Globus pallidus (tissue), 1 donor: ENCODE measurements at places on chromosomes 1 and 21.
A peak's percentile ranks its signal among the peaks of the same experiment; 100 is the strongest.

GRCh38 chr1:149979972-149980540, 30.5 kb downstream of the OTUD7B start:
- no peak for DNase-seq

- DNase-seq: no peak
These were observed 905 bp upstream of the C1QTNF12 start for GRCh38 chr1:1247341-1247913.

- no peak for DNase-seq
These were observed 72.0 kb downstream of the SLC66A1 start for GRCh38 chr1:19384113-19384512.

- no peak for DNase-seq
These were observed 52.5 kb downstream of the MAN1C1 start for GRCh38 chr1:25668931-25669573.

- no peak for DNase-seq
These were observed 7.5 kb downstream of the DMAP1 start for GRCh38 chr1:44220755-44221154.

DNA sequence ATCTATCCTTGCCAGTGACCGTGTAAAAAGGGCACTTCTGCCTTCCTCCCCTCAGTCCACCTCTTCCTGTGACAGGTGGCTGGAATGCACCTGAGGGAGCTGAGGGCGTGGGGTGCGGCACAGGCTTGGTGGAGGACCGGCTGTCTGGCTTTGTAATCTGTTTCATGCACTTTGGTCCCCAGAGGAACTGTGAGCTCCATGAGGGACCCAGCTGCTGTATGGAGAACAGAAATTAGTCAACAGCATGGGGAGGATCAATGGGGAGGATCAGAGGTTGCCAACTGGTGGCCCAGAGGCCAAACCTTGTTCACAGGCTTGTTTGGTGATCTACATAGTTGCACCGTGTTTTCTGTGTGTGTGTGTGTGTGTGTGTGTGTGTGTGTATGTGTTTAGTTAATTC, 19.0 kb upstream of the LUZP1 start:
- DNase-seq: no peak

GRCh38 chr1:153447498-153448170, 12.8 kb downstream of the S100A7 start:
- DNase-seq: no peak

DNA sequence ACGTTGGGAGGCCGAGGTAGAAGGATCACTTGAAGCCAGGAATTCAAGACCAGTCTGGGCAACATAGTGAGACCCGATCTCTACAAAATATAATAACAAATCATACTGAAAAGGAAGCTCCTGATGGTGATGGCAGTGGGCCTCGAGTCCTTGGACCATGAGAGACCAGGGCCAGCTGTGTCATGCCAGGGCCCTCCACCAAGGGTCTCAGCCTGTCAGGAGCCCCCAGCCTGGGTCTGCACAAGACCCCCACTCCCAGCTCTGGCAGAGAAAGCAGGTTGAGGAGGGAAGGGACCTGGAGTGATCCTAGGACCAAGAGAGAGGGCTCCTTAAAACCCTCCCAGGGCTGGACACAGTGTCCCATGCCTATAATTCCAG, 6.7 kb upstream of the CTRC start:
- DNase-seq: no peak

DNA sequence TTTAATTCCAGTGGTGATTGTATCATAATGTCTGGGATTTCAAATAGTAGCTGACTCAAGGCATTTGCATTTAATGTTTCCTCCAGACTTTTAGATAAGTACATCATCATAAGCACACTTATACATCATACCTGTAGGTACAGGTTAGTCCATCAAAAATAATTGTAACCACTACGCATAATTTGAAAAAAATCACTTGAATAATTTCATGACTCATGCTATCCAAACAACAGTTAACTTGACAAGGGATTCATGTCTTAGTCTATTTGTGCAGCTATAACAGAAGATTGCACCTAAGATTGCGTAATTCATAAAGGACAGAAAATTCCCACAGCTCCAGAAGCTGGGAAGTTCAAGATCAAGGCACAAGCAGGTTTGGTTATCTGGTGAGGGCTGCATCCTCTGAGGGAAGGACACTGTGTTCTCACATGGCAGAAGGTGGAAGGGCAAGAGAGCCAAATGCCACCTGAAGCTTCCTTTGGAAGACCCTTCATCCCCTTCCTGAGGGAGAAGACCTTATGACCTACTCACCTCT, 801.7 kb upstream of the BRINP3 start:
- no peak for DNase-seq

GRCh38 chr1:63322944-63323864, 837 bp downstream of the FOXD3 start:
- DNase-seq: no peak

DNA sequence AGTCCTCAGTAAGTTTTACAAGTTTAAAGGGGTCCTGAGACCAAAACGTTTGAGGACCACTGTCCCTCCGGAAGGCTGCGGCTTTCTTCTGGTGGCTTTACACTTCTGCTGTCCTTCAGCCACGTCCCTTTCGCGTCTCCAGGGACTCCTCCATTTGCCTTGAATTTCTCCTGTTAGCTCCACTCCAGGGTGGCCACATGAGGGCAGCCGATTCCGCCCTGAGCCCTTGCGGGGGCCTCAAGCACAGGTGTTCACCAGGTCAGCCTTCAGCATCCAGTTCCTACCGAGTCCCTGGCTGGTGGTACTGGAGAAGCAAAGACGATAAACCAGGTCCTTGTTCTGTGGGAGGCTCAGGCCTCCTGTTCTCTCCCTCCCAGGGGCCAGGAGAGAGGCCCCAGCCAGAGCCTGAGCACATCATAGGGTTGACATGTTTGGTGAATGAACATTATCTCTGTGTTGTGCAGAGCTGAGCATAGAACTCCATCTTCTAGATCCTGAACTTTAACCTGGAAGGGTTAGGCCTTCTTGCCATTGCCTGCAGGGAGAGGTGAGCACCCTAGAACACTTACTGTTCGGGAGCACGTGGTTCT, 27.4 kb upstream of the COQ8A start:
- DNase-seq: peak; percentile 48

DNA sequence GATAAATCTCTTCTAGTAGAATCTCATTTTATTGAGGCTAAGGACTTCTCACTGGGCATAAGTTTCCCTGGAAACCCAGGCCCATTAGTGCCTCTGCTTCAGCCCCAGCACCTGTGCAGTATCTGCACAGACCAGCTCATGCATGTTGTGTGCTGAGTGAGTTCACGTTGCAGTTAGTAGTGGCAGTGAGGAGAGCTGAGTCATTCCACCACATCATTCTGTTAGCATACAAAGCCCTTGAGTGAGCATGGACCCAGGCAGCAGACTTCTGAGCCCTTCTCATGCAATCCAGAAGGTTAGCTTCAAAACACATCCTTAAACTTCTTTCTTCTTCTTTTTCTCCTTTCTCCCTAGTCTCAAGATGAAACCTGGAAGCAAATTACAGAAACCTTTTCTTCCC, 45.8 kb upstream of the NTPCR start:
- no peak for DNase-seq

DNA sequence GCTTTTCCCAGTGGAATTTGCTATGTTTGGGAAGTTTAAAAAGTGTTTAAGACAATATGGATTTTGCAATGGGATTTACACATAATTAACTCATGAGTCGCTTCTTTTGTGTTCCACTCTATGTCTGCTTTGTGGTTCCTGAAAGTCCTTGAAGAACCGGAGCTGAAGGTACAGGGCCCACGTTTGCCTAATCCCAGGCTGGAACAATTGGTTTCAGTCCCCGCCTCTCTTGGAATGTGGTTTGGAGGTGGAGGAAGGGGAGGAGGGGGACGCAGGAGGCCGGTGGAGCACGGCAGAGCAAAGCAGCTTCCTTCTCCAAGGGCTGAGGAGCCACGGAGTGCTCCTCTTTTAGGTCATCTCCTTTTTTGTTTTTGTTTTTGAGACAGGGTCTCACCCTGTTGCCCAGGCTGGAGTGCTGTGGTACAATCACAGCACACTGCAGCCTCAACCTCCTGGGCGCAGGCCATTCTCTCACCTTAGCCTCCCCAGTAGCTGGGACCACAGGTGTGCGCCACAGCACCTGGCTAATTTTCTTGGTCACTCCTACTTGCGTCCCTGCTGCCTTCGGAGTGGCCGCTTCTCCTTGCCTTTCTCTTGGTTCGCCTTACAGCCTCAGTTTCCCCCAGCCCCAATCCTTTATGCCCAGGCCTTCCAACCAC, 129.5 kb upstream of the ERRFI1 start:
- no peak for DNase-seq

GRCh38 chr1:19563324-19564097, 78.2 kb upstream of the CAPZB start:
- DNase-seq: no peak

GRCh38 chr1:193031431-193031830, 27.7 kb downstream of the UCHL5 start:
- no peak for DNase-seq

GRCh38 chr1:43421976-43422750, 31.6 kb downstream of the HYI start:
- DNase-seq: no peak

DNA sequence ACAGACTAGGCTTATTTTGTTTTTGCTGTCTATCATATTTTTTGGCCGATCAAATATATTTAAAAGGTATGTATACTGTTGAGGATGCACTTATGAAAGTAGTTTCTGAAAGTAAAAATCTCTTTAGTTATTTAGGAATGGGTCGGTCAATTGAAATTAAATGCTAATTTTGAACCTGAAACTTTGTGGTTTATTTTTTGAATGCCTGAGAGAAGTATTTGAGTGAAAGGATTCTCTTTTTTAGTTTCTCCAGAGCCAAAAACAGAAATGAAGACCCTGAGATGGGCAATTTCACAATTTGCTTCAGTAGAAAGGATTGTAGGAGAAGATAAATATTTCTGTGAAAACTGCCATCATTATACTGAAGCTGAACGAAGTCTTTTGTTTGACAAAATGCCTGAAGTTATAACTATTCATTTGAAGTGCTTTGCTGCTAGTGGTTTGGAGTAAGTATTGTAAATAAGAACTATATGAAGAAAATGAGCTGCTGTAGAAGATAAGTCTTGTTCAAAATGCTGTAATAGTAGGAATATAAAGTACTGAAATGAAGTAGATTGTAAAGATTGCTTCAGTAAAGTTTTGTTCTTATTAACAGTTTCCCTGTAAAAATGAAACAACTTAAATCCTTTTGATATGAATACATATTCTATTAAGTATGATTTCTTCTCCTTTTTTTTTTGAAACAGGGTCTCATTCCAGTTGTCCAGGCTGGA, 11.5 kb downstream of the USP1 start:
- DNase-seq: no peak

DNA sequence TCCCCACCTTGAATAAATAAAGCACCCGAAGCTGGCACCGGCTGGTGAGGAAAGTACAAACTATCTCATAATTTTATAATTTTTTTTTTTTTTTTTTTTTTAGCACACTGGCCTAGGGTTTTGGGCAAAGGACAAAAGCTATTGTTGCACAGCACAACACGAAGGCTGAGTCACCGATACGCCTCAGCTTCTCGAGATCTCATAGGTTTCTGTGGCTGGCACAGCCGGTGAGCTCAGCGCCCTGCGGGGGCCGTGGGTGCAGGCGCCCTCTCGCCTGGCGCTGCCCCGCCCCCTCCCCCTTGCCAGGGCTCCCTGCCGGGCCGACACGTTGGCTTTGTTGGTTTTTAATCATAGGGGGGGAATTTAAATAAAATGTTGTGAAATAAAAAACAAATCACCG, 17.2 kb downstream of the CASZ1 start:
- peak; percentile 37 for DNase-seq

DNA sequence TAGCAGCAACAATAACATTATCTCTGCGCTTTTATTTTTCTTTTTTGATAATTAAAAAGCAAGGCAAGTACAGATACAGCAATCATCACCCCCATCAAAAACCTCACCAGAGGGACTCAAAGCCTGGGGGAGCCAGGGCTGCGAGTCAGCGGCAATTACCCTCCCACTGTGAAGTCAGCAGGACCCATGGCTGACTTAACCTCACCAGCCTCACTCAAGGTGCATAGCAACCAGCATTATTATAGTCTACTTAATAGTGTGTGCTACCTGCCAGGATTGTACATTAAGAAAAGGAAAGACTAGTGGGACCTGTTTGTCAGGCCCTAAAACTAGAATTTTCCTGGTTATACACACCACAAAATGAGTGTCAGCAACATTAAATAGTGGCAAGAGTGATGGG, 28.9 kb upstream of the SERBP1 start:
- DNase-seq: no peak

GRCh38 chr1:67262735-67263134, 44.9 kb upstream of the IL12RB2 start:
- no peak for DNase-seq

GRCh38 chr1:183178545-183178944, 7.5 kb upstream of the LAMC2 start:
- no peak for DNase-seq

DNA sequence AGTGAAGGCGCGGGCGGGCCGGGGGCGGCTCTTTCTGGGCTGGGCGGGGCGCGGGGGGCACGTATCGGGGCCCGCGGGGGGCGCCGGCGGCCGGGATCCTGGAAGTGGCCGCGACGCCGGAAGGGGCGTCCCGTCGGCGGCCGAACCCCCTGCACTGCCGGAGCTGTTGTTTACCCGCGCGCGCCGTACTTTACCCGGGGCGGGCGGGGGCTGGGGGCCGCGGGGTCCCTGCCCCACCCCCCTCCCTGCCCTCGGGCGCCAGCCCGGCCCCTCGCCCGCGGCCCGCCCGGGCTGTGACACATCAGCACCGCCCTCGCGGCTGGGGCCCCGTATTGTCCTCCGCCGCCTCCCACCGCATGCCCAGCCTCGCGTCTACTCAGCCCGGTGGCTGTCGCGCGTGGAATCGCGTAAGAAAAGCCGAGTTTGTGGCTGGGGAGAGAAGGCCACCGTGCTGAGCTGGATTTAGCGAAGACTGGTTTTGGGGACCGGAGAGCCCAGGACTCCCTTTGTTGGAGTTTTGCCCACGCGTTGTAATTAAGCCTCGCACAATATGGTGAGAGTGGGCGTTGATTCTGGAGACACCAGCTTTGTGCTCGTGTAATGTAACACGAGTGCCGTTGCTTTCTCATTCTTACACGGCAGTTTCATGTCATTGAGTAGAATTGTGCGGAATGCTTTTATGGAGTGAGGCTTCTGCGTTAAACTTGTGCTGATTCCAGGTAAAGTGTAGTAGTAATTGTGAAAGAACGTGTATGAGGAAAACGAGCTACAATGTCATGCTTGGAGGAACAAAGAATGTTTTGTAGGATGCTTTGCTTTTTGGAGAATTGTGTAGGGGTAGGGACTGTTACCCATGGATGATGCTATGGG, 559 bp downstream of the BACH1 start:
- DNase-seq: peak; percentile 53

- DNase-seq: no peak
These were observed 121.9 kb downstream of the CYYR1 start for GRCh38 chr21:26451081-26451740.

GRCh38 chr1:101253976-101254674, 17.3 kb downstream of the S1PR1 start:
- DNase-seq: no peak

DNA sequence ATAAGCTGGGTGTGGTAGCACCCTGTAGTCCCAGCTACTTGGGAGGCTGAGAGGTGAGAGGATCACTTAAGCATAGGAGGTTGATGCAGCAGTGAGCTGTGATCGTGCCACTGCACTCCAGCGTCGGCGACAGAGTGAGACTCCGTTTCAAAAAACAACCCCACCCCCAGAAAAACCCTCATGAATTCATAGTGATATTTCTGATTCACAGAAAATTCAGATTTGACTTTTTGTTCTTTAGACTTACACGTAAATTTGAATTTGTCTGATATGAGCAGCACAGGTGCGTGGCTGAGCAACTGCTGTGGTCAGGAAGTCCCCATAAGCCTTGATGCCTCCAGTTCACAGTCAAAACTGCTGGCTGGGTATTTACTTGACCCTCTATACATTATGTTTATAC, 10.0 kb upstream of the MORC3 start:
- no peak for DNase-seq
